Natural killer cell treated with Interleukin-12 subunit alpha and Interleukin-12 subunit beta and Interleukin-15 and Interleukin-18, amount 100 ng/mL, for 72 hours (primary cell): ENCODE measurements at places on chromosomes 7 and 10. TPM values are rescaled to one million over a fixed set of nuclear protein-coding genes. Genes with fewer than 3 reads are reported as not detected.

DNA sequence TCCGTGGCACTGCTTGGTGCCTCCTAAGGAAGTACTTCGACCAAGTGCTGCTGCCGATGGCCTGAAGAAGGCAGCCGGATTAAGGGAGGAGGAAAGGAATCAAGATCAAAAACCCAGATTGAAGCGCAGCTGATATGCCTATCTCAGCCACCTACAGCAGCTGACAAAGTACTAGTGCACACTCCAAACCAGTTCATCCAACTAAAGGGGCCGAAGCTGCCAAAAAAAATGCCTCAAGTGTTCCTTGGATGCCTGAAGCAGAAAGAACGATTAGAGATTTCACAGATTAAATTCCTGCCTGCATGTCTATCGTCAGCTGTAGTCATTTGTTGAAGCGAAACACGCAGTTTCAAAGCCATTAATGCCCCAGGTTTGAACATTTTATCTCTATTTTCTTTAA lies 65.7 kb downstream of the TNRC18 start:
- H3K27ac ChIP-seq, result no peak overlapping the region
- no peak for DNase-seq
- no peaks in the 10 kb centered on the region for H3K27me3 ChIP-seq
- H3K4me3 ChIP-seq, result no peak overlapping the region
- H3K36me3 ChIP-seq, result peaks cover 6% of the 10 kb centered on the region
- H3K4me1 ChIP-seq, result peaks cover 35% of the 10 kb centered on the region

TMEM178B gene
- 8.2 TPM for total RNA-seq

AKR1C1 gene
- total RNA-seq, result 0.28 TPM

DNA sequence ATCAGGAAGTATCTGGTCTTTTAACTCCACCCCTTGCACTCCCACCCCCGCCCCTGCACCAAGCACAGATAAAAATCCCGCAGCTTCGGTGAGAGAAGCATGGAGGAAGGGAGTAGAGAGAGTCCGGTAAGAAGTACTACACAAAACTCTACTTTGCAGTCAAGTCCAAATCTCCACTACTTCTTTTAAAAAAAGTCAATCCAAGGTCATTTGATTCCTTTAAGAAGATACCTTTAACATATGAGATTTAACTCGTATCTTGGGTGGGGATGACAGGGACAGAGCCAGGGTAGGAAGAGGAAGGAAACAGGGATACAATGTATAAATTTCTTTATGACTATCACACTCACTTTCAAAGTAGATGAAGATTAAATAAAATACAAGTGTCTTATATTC lies 132.1 kb downstream of the NRBF2 start:
- peak overlapping the region; percentile 95 for H3K4me3 ChIP-seq
- DNase-seq, result no peak
- H3K36me3 ChIP-seq, result peaks cover 8% of the 10 kb centered on the region
- no peaks in the 10 kb centered on the region for H3K27me3 ChIP-seq
- peaks cover 21% of the 10 kb centered on the region for H3K4me1 ChIP-seq

FOXI2 gene
- total RNA-seq, result not detected

CTAGE4 gene
- 0.38 TPM for total RNA-seq

GRCh38 chr7:108818742-108819141 lies 249.1 kb downstream of the DNAJB9 start:
- no peak for DNase-seq
- H3K27me3 ChIP-seq, result no peaks in the 10 kb centered on the region
- H3K27ac ChIP-seq, result no peak overlapping the region
- no peaks in the 10 kb centered on the region for H3K36me3 ChIP-seq
- H3K4me1 ChIP-seq, result no peaks in the 10 kb centered on the region

CFAP43 gene
- total RNA-seq, result not detected

DNA sequence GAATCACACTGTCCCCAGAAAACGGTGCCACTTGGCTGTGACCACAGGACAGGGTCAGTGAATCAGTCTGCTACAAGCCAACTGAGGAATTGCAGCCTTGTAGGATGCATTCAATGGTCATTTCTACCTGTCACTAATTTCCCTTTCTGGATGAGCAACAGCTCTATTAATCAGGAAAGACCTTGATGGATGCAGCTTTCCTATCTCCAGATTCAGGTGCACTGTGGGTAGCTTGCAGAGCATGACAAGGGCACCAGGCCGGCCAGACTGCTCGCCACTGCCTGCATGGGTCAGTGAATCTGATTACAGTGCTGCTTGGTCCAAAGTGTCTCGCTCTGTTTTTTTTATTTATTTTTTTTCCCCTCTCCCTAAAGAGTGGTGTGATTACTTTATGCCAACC lies 506.8 kb upstream of the AUTS2 start:
- no peaks in the 10 kb centered on the region for H3K4me1 ChIP-seq
- DNase-seq, result no peak
- no peaks in the 10 kb centered on the region for H3K27me3 ChIP-seq
- no peaks in the 10 kb centered on the region for H3K36me3 ChIP-seq
- no peak overlapping the region for H3K27ac ChIP-seq

DNA sequence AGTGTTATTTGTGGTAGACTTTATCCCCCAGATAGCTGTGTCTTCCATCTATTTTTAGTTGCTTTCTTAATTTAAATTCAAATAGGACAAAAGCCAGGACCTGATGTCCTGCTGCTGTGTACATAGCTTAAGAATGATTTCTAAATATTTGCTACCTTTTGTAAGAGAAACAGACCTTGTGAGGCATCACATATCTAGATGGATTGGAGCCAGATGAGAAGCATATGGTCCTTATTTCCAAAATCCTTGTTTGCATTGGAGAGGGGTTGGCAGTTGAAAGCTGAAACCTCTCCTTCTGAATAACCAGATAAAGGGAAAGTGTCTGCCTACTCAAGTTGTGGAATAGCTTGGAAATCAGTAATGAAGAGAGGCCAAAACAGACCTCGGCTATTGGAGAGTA lies 50.7 kb upstream of the AMPH start:
- H3K27ac ChIP-seq, result no peak overlapping the region
- DNase-seq, result no peak
- no peaks in the 10 kb centered on the region for H3K36me3 ChIP-seq
- H3K4me1 ChIP-seq, result no peaks in the 10 kb centered on the region

GRCh38 chr7:110595694-110596093 lies 495.2 kb upstream of the LRRN3 start:
- no peaks in the 10 kb centered on the region for H3K4me1 ChIP-seq
- H3K4me3 ChIP-seq, result no peak overlapping the region
- no peaks in the 10 kb centered on the region for H3K27me3 ChIP-seq
- DNase-seq, result no peak
- peaks cover 8% of the 10 kb centered on the region for H3K36me3 ChIP-seq

MAGI2 gene
- 0.08 TPM for total RNA-seq

MSS51 gene
- total RNA-seq, result 4.4 TPM

GRCh38 chr10:117047947-117048346 lies 43.0 kb upstream of the SHTN1 start:
- peaks cover 2% of the 10 kb centered on the region for H3K27me3 ChIP-seq
- no peak for DNase-seq
- no peak overlapping the region for H3K27ac ChIP-seq

- H3K36me3 ChIP-seq, result no peaks in the 10 kb centered on the region
- no peak overlapping the region for H3K4me3 ChIP-seq
- no peak for DNase-seq
These were observed 96.9 kb downstream of the CFAP58 start for GRCh38 chr10:104450490-104450889.

DNA sequence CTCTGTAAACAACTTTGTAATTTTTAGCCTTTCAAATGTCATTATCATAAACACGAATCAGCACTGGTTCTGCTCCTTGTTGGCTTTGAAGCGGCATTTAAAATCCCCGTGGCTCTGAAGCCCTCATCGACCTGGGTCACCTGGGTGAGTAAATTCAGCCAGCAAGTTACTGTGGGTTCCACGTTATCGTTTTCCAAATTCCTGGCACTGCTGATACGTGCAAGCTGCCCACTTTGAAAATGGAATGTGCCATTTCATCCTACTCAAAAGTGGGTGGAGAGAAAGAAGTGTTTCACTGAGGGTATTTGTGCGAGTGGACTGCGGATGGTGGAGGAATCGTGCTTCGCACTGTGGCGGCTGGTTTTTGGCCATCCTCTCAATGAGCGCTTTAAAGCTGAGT lies 281.7 kb downstream of the KLF6 start:
- no peaks in the 10 kb centered on the region for H3K4me1 ChIP-seq
- H3K27ac ChIP-seq, result no peak overlapping the region
- no peak overlapping the region for H3K4me3 ChIP-seq
- H3K36me3 ChIP-seq, result no peaks in the 10 kb centered on the region
- peaks cover 9% of the 10 kb centered on the region for H3K27me3 ChIP-seq
- DNase-seq, result no peak

GRCh38 chr7:129043012-129043411 lies 11.9 kb downstream of the TNPO3 start:
- H3K36me3 ChIP-seq, result peaks cover 12% of the 10 kb centered on the region
- H3K27me3 ChIP-seq, result no peaks in the 10 kb centered on the region
- no peak overlapping the region for H3K4me3 ChIP-seq

DNA sequence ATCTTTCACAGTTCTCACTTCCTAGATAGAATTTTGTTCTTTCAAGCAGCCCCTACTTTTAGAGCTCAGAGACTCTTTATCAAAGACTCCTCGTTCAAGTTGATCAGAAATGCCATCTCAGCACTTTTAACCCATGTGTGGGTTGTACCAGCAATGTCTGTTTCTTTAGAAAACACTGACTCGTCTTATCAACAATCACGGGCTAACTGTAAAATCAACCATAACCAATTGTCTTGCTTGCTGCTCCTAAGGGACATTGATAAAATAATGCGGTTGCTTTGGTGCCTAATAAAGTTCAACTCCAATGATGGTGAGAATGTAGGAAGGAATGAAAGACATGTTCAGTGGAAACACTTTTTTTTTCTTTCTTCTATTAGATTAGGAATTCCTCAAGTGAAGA lies 12.9 kb upstream of the CDK6 start:
- DNase-seq, result no peak
- H3K4me1 ChIP-seq, result peaks cover 4% of the 10 kb centered on the region
- peak overlapping the region; percentile 2 for H3K4me3 ChIP-seq

XRCC2 gene
- 10.1 TPM for total RNA-seq

RALA gene
- total RNA-seq, result 28.6 TPM

GRCh38 chr10:7817576-7817975 lies 729 bp upstream of the TAF3 start:
- H3K36me3 ChIP-seq, result peaks cover 13% of the 10 kb centered on the region
- peak overlapping the region; percentile 99 for H3K4me3 ChIP-seq
- peak overlapping the region; percentile 93 for H3K27ac ChIP-seq
- H3K27me3 ChIP-seq, result peaks cover 7% of the 10 kb centered on the region
- no peak for DNase-seq
- peaks cover 26% of the 10 kb centered on the region for H3K4me1 ChIP-seq

DNA sequence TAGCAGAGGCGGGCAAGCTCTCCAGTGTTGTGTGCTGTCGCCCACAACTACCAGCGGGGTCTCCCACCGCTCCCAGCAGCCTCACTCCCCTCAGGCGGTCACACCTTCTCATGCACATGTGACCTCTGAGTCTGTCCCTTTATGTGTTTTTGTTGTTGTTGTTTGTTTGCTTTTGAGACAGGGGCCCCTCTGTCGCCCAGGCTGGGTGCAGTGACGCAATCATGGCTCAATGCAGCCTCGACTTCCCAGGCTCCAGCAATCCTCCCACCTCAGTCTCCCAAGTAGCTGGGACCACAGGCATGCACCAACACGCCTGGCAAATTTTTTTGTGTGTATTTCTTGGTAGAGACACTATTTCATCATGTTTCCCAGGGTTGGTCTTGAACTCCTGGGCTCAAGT lies 1.5 kb downstream of the CPSF4 start:
- no peak for DNase-seq
- peak overlapping the region; percentile 88 for H3K27ac ChIP-seq
- H3K36me3 ChIP-seq, result peaks cover 8% of the 10 kb centered on the region
- no peaks in the 10 kb centered on the region for H3K27me3 ChIP-seq

GRCh38 chr10:132443605-132443982 lies 46.6 kb downstream of the PWWP2B start:
- peak; percentile 85 for DNase-seq
- peaks cover 40% of the 10 kb centered on the region for H3K4me1 ChIP-seq
- H3K27ac ChIP-seq, result peak overlapping the region; percentile 88
- no peaks in the 10 kb centered on the region for H3K27me3 ChIP-seq
- H3K36me3 ChIP-seq, result no peaks in the 10 kb centered on the region

DNA sequence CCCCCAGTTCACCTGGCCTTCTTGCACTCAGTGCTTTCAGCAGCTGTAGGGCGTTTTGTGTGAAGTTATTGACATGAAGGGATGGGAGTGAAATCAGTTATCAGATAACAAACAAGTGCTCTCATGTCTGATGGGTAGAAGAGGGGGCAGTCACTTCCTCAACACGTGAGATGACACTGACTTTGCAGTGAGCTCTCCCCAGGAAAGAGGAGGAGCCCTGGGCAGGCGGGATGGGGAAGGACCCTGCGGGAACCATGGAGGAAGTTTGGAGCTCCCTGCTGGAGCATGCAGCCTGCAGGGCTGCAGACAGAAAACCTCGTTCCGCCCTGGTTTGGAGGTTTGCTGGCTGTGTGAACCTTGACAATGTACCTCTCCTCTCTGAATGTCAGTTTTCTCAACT lies 38.7 kb downstream of the GPR26 start:
- no peak overlapping the region for H3K4me3 ChIP-seq
- H3K4me1 ChIP-seq, result no peaks in the 10 kb centered on the region
- peaks cover 17% of the 10 kb centered on the region for H3K27me3 ChIP-seq
- DNase-seq, result no peak
- no peaks in the 10 kb centered on the region for H3K36me3 ChIP-seq
- no peak overlapping the region for H3K27ac ChIP-seq

- DNase-seq, result no peak
- H3K27me3 ChIP-seq, result peaks cover 24% of the 10 kb centered on the region
- no peak overlapping the region for H3K4me3 ChIP-seq
- no peak overlapping the region for H3K27ac ChIP-seq
These were observed 6.0 kb downstream of the ALOX5 start for GRCh38 chr10:45379891-45380540.

DNA sequence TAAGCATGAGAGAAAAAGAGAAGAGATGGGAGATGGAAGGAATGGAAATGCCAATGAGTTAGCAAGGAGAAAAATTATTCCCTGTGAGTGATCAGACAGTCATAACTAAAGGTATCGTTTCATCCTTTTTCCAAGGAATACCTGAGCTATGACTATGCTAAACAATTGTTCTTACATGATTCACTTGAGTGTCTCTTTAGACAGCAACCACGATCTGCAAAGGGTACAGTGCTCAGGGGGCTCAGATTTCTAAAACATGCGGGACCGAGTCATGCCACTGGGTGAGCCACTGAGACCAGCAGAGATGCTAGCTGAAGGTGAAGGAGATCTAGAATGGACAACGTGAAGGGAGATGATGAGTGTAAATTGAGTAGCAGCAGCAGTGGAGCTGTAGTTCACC lies 78.0 kb upstream of the CTTNBP2 start:
- H3K4me1 ChIP-seq, result no peaks in the 10 kb centered on the region
- no peak overlapping the region for H3K27ac ChIP-seq
- no peak overlapping the region for H3K4me3 ChIP-seq
- H3K36me3 ChIP-seq, result no peaks in the 10 kb centered on the region

- H3K36me3 ChIP-seq, result no peaks in the 10 kb centered on the region
- H3K4me1 ChIP-seq, result peaks cover 33% of the 10 kb centered on the region
- H3K4me3 ChIP-seq, result peak overlapping the region; percentile 89
- no peak for DNase-seq
- H3K27ac ChIP-seq, result peak overlapping the region; percentile 66
These were observed 525 bp downstream of the UBE2D4 start for GRCh38 chr7:43926798-43927123.

- peaks cover 3% of the 10 kb centered on the region for H3K4me1 ChIP-seq
- H3K4me3 ChIP-seq, result no peak overlapping the region
- H3K27ac ChIP-seq, result no peak overlapping the region
- H3K27me3 ChIP-seq, result peaks cover 23% of the 10 kb centered on the region
- no peak for DNase-seq
These were observed 59.9 kb upstream of the INSIG1 start for GRCh38 chr7:155237730-155238129.

- H3K27me3 ChIP-seq, result no peaks in the 10 kb centered on the region
- H3K36me3 ChIP-seq, result peaks cover 74% of the 10 kb centered on the region
- H3K4me1 ChIP-seq, result peaks cover 65% of the 10 kb centered on the region
- DNase-seq, result peak; percentile 70
These were observed at the start of gene GIMAP4 for GRCh38 chr7:150567169-150567568. Gene GIMAP4 (plus strand): TSS chr7:150567390. CDS start chr7:150569902, 2,512 bp downstream.

NKX6-2 gene
- not detected for total RNA-seq

HOXA5 gene
- total RNA-seq, result 0.33 TPM
